AG10803 (cell line): ENCODE measurements at places on chromosomes 1 and 21.

GRCh38 chr1:45395051-45395450 is 54.8 kb upstream of the MUTYH start:
- DNase-seq, result no peak

GRCh38 chr1:111732718-111733117 is 6.5 kb downstream of the INKA2 start:
- DNase-seq, result no peak

- DNase-seq, result no peak
Measured at GRCh38 chr1:200724064-200724463, 14.6 kb upstream of the CAMSAP2 start.

DNA sequence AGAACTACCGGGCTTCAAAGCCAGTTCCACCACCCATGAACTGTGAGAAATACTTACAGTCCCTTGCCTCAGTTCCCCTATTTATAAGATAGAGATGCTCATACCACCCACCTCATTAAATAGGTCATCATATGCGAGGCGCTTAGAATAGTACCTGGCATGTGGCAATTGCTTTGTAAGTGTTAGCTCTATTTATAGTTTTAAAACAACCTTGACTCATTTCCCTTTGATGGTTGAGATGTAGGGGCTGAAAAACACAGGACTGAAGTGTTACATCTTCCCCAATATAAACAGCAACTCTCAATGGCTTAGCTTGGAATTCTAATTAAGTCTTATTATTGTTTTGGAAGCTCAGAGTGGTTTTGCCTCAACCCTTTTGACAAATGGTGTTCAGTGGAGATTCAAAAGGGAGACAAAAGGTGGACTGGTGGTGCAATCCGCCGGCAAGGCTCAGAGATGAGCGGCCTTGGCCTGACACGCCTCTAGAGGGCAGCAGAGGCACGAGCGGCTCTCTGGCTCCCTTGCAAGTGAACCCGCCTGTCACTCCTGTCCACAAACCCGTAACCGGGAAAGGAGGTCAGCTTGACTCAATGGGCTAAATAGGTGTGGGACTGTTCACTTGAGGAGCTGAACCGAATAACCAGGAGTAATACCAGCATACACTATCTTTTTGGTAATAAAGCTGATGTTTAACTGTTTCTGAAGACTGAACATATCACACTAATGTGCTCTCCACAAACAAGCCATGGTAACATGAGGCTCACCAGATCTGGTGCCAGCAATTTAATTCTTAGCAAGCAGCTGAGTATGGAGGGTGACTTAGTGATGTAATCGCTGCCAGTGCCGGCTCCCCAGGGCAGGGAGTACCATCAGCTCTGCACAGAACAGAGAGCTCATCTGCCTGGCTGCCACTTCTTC is 19.5 kb upstream of the SMYD2 start:
- peak; percentile 64 for DNase-seq

DNA sequence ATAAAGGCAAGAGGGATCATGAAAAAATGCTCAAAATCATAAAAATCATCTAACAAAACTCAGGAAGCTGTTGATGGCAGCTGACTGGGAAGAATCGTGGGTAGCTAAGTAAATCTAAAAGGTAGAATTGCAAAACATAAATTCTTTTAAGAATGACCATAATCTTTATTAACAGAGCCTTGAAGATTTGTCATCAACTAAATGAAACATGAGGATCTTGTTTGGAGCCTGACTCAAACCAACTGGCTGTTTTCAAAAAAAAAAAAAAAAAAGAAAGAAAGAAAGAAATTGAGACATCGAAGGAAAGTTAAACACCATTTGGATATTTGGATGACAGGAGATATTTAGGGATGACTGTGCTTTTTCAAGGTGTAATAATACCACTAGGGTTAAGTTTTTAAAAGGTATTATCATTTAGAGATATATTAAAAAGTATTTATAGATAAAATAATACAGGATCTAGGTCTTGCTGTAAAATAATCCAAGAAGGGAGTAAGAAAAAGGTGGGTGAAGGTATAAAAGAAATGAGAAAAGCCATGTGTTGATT is 48.6 kb downstream of the CD34 start:
- DNase-seq, result peak; percentile 67

GRCh38 chr1:147246910-147247655 is 4.6 kb downstream of the CHD1L start:
- peak; percentile 34 for DNase-seq

DNA sequence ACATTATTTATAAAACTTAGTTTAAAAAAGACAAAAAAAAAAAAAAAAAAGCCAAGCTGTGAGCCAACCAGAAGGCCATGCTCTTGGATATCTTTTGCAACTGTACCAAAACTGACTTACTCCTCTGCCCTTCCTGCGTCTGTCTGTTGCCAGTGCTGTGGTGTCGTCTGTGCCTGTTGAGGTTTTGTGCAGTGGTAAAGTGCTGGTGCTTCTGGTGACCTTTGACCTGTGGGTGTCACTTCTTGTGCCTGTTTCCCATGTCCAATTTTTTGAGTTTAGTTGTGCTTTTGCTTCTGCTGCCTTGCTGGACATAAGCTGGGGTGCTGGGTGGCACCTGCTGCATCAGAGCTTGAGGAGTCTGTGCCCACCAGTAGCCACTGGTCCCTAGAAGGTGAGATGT is 41.4 kb downstream of the RNF187 start:
- no peak for DNase-seq

DNA sequence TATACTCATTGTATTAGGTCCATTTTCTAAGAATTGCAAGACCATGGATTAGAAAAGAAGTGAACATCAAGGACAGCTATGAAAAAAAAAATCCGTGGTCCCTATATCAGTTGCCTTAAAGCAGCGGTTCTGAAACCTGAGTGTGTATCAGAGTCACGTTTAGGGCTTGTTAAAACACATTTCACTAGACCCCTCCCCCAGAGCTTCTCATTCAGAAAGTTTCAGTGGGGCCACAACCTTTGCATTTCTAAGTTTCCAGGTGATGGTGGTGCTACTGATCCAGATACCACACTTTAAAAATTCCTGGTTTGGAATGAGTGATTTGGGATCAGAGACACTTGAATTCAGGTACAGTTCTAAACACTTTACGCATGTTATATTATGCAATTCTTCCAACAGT is 96.1 kb upstream of the PRMT6 start:
- DNase-seq, result no peak

GRCh38 chr1:205434738-205435137 is 12.9 kb upstream of the LEMD1 start:
- no peak for DNase-seq

DNA sequence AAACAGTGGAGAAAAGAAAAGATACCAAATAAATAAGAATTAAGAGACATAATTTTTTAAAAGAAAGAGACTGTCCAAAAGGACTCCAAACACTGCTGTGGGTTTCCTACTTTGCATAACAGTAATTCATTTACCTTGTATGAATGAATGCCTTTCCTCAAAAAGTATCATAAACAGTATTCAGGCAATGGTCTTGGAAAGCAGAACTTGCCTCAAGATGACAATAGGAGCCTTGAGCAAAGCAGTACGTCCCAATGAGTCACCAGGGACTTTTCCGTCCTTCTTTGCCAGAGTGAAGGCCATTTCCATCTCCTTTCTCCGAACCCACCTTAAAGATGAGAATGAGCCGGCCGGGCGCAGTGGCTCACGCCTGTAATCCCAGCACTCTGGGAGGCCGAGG is 186.4 kb downstream of the ZBTB18 start:
- no peak for DNase-seq

DNA sequence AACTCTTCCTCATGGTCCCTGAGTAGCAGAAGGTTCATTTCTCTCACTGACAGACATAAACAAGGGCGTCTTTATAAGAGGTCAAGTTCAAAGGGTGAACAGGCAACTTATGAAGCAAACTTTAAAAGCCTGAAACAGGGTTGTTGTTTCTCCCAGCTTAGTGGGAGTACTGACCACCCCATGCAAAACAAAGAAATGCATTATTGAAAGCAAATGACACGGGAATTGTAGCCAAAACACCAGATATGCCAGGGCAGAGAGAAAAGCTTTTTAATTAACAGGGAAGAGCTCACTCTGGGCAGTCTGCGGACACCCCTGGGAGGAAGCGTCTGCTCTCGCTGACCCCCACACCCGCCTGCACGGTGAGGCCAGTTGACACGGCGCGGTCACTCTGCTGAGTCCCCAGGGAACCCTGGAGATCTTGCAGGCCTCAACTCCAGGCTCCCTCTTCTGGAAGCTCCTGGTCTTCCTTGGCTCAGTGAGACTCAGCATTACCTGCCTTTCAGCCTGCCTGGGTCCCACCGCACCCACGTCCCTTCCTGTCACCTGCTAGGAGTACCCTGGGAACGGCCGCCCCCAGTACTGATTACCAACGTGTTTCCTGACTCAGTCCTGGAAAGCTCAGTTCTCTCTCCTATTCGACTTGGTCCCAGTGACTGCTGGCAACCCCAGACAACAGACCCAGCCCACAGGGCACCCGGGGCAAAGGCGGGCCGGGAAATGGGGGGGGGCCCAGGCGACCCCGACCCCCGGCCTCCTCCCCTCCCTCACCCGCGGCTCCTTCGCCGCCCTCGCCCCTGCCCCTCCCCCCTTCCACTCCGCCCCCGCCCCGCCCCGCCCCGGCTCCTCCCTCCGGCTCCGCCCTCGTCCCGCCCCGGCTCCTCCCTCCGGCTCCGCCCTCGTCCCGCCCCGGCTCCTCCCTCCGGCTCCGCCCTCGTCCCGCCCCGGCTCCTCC is 972 bp downstream of the CFAP410 start:
- peak; percentile 54 for DNase-seq

GRCh38 chr1:1307261-1307922 is 338 bp downstream of the ACAP3 start:
- no peak for DNase-seq

DNA sequence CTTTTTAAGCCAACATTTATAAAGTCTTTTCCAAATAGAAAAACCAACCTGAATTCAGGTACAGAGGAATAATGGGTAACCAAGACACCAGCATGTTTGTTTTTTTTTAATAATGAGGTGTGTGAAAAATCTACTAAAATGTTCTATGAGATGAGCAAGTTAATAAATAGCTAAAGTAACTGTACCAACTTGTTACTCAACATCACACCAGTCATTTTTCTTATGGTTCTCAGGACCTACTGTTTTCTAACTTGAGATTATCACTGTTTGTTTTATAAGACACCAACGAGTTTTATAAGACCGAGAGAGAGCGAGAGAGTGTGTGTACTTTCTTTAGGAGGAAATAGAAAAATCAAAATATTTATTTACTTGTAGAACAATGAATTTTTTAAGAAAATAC is 12.4 kb downstream of the ELK4 start:
- no peak for DNase-seq

DNA sequence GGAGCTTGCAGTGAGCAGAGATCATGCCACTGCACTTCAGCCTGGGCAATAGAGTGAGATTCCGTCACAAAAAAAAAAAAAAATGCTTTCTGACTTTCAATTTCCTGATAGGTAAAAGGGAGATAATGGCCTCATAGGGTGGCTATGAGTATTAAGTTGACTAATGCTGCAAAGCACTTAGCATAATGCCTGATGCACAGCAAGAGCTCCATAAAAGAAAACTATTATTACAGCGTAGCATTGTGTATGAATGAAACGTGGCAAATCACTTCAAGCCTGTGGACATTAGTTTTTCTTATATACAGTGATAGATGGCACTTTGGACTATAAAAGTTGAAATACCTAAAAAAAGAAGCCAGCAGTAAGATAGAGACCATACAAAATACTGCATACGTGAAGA is 16.8 kb downstream of the FNDC7 start:
- DNase-seq, result no peak

GRCh38 chr21:38679534-38679933 is 126.2 kb upstream of the ETS2 start:
- peak; percentile 69 for DNase-seq

- no peak for DNase-seq
Measured at GRCh38 chr1:114517348-114517747, 6.3 kb upstream of the TRIM33 start.

DNA sequence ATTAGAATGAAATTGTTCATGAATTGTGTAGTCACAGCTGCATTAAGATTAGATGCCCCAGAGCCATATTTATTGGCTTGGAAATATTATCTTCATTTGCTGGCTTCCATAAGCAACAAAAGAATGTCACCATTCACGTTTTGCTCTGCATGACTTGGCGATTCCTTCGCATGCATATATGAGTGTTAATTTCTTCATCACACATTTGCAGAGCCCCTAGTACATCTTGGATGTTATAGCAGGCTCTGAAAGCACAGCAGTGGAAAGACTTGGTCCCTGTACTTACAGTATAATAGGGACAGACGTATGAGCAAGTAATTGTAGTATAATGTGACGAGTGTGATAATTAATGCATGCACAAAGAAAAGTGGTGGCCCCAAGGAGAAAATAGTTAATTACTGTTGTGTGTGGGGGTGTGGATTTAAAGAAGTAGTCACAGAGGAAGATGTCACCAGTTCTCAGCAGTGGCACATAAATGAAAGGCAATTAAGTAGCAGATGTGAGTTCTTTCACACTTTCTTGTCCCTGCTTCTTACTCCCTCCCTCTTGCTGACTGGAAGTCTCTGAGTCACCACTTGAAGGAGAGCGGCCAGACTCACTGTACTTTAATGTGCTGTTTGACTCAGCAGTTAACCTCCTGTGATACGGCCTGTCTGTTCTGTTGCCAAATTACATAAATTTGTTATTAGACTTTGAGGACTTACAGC is 21.0 kb downstream of the S100A10 start:
- DNase-seq, result peak; percentile 85

DNA sequence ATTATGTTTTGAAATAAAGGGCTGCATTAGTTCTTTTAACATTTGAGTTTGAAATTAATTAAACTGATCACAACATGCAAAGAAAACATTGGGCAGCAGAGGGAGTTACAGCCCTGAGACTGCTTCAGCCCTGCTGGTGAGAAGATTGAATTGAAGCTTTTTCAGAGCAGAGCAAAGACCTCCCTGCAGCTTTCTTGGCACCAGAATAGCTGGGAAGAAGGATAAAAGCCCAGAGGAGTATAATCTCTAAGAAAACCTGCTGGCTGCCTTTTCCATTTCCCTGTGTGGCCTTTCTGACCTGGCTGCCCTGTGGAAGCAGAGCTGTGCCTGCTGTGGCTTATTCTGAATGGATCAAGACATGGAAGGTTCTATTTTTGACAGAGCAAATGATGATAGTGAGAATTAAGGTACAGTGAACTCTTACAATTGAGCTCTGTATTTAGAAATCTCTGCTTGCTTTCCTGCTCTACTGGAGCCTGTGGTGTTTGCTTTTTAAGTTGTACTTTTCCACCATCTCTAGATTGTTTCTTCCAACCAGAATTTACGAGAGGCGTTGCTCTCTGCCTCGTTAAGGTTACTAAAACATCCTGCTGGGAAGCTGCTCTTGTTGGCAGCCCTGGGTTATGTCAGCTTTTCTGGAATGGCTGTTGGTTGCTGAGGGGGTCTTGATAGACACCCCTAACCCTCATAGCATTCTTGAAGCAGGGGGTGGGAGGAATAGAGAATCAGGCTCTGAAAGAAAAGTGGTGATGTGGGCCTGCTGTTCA is 9.9 kb downstream of the SNRPE start:
- DNase-seq, result peak; percentile 78

DNA sequence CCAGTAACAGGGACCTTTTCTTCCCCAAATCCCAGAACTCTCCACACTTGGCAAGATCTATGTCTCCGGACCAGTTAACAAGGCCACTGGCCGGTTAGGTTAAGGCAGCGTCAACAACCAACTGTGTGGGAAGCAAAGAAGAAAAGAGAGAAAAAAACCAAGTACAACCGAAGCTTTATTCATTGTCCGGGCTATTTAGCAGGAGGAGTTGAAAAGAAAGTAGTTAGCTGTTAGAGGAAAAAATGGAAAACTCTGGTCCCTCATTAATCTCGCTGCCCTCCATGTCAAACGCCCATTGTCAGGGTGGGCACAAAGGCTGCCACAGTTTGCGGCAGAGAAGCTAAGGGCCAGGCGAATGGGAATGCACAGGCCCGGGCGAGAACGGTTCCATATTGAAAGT is 49.3 kb upstream of the GRIK3 start:
- DNase-seq, result no peak
